ENCODE measurements at places on chromosomes 11 and 22. TPM values are rescaled to one million over a fixed set of nuclear protein-coding genes. Genes with fewer than 3 reads are reported as not detected.

OR51I1 gene
- total RNA-seq, result not detected

EFEMP2 gene
- total RNA-seq, result 140 TPM

APOA4 gene
- not detected for total RNA-seq

ELMOD1 gene
- total RNA-seq, result 0.29 TPM

RAB38 gene
- total RNA-seq, result 1.4 TPM

PTGDR2 gene
- total RNA-seq, result not detected

IFITM5 gene
- not detected for total RNA-seq

OR8D4 gene
- not detected for total RNA-seq

CRYAB gene
- total RNA-seq, result 27.1 TPM

GSTT2B gene
- total RNA-seq, result 1.8 TPM

PARVG gene
- not detected for total RNA-seq

MPEG1 gene
- total RNA-seq, result not detected

RASSF10 gene
- not detected for total RNA-seq

OTUB1 gene
- total RNA-seq, result 116 TPM

SPI1 gene
- not detected for total RNA-seq

LRRC32 gene
- total RNA-seq, result 6.9 TPM

Data from myometrial cell (primary cell).